ENCODE measurements at places on chromosomes 12 and 14.

GRCh38 chr12:130506844-130507243 lies 169.2 kb downstream of the PIWIL1 start:
- no peak for DNase-seq

DNA sequence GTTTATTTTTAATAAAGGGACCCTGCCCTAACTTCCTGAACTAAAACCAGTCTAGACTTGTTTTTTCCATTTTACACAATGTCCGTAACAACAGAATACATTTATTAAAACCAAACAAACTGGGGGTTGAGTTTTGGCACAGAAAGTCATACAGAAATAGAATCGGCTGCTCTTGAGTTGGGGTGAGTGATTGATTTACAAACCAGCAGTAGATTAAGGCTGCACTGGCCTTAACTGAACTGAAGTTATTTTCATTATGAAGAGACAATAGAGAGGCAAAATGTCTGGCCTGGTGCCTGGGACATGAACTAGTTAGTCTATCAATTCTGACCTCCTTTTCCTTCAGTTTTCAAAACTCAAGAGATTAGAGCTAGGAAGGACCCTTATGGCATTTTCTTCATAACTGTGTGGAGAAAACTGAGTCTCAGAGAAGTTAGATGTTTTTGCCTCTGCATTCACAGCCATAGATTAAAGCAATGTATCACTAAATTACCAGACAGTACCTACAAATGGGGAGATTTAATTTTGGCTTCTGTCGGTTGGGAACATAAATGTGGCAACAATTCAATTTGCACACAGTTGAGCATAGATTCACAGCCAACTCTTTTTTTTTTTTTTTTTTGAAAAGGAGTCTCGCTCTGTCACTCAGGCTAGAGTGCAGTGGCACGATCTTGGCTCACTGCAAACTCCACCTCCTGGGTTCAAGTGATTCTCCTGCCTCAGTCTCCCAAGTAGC lies 19.8 kb upstream of the MGP start:
- no peak for DNase-seq

DNA sequence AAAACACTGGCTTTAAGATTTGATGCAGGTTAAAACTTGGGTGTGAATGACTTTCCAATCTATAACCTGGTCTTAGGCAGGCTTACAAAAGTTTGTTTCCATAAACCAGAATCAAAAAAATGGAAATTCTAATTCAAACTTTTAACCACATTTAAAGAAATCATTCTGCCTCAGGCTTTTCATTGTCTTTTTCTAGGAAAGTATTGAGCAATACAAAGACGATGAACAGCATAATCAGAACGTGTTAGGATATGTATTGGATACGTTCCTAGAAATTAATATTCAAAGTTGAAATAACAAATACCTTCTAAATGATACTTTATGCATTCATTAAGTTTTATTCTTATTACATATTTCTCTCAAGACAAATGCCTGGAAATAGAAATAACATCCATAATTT lies 172.9 kb downstream of the CEP128 start:
- DNase-seq, result no peak

DNA sequence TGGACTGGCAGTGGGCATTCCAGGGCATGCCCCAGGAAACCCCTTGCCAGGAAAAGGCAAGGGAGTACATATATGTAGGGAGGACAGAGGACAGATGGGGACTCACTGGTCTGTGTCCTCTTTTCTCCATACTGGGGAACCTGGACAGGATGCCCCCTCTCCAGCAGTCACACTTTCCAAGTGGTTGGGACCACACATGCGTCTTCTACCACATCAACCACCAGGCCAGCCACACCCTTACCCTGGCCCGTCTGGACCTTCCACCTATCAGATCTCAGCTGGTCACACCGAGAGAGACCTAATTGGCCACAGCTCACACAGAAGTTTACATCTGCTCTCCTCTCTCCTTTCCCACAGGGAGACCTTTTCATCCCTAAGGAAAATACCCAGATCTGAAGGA lies 8.3 kb downstream of the ANKRD33 start:
- DNase-seq, result no peak
